ENCODE measurements at places on chromosomes 2 and 18.
A peak's percentile ranks its signal among the peaks of the same experiment; 100 is the strongest.

- DNase-seq, result no peak
Measured at GRCh38 chr18:37397814-37398213, 167.8 kb downstream of the CELF4 start.

GRCh38 chr18:6557770-6558248 lies 143.1 kb upstream of the L3MBTL4 start:
- DNase-seq, result no peak

- no peak for DNase-seq
Measured at GRCh38 chr2:144330951-144331673, 188.8 kb downstream of the ZEB2 start.

DNA sequence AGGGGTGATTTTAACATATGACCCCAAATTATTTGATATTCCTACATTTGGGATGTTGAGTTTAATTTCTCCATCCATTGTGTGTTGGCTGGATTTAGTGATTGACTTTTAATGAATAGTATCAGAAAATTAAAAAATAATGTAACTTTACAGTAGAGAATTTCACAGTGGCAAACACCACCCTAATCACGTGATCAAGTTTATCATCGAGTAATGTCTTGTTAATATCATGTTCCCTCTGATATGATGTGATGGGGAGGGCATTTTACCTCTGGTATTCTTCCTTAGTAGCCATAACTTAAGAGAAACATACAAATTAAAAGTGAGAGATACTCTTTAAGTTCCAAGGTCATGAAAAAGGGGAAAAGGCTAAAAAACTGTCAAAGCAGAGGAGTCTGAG lies 602.0 kb upstream of the CELF4 start:
- no peak for DNase-seq

- no peak for DNase-seq
Measured at GRCh38 chr18:50560681-50561629, 1.1 kb downstream of the MAPK4 start.

DNA sequence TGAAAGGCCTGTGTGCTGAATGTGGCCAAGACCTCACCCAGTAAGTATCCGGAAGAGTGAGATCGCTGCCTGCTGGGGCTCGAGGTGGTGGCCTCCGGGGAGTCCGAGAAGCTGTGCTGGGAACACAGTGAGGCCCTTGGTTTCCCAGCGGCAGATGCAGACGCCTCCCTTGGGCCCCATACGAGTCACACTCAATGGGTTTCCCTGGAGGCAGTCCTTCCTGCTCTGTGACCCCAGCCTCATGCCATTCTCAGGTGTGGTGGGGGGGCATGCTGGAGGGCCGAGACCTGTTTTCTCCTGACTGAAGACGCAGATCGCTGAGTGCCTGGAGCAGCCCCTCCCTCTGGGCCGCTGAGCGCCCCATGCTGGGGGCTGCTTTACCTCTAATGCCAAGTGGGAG lies 15.7 kb downstream of the CTDP1 start:
- no peak for DNase-seq

DNA sequence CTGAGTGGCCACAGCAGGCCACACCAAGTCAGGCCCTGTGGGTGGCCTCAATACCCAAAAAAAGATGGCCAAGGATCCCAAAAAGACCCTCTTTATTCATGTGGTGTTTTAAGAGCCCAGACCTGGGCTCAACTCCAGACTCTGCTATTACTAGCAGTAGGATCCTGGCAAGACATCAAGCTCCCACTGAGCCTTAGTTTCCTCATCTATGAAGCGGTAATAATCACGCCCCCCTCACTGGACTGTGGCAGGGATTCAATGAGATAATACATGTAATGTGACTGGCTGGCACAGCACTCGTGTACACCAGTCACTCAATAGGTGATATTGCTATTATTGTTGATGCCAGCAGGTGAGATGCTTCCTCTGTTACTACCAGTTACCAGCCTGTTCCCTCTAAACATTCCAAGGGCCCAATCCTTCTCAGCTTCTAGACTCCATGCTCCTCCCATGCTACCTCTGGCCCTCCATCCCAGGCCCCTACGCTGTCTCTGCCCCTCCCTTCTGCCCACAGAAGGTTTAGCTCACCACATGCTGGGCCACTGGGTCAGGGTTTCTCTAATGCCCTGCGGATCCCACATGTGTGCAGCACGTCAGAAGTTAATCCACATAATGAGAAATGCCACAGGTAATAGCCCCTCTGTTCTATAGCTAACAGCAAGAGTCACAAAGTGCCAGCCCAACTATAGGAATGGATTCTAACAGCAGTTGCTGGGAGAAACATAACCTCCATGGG lies 51.2 kb downstream of the SLC4A5 start:
- no peak for DNase-seq

DNA sequence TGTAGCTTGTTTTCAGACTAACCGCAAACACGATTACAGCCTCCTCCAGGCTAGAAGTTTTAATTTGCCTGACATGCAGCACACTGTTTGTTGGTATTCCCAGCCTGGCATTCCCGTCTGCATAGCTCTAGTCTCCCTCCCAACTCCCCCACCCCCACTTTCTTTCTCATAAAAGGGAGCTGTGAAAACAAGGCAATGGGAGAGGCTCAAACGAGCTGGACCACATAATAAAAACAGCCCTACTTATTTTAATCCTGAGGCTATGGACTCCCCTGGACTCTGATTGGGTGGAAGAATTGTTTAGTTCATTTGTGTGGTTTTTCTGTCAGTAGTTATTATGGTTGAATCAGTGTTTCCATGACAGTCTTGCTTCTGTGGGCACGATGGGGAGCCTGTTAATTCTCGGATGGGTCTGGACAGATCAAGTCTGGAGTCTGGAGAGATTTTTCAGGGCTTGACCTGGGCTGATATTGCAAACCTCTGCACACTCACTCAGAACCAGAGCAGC lies 1.2 kb downstream of the STON1 start:
- DNase-seq, result peak; percentile 77

DNA sequence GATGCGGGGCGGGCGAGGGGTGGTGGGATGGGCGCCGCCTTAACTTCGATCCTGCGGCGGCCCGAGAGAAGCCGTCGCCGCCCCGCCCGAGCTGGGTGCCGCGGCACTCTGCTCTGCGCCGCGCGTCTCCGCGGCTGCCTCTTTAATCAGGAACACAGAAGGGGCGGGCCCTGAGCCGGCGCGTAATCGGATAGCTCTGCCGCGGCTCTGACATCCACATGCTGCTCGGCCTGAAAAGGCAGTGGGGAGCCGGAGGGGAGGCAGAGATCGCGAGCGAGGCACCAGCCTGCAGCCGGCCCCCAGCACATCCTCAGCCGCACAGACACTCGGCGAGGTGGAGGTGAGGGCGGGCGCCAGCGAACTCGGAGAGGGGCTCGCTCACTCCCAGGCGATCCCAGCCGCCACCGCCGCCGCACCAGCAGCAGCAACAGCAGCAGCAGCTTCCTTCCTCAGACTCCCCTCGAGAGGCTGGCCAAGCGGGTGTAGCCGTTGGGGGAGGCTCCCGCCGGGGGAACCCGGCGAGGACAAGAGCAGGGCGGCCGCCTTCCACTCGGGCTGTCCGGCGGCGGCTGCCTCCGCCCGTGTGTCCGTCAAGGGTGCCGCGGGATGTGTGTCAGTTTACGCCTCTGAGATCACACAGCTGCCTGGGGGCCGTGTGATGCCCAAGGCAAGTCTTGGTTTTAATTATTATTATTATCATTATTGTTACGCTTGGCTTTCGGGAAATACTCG lies at the start of gene NRP2:
Gene NRP2, plus strand, starts transcription at position 263 of the 732 bp plus-strand sequence. CDS start 790 bp downstream, outside the sequence.
- DNase-seq, result peak; percentile 78

DNA sequence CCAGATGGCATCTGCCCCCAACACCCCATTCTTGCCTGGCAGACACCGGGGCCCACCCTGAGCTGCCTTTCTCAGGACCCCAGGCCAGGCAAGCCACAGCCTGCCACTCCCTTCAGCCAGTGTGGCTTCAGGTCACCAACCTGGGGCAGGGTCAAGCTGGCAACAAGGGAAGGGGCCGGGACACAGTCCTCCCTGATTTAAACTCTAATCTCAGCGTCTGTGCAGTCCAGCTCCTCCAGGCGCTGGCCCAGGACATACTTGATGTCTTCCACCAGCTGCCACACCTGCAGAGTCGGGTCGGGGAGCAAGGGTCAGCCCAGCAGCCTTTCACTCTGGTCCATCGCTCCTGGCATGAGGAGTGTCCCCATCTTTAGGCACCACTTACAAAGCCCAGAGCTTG lies 29.0 kb upstream of the ALPP start:
- DNase-seq, result no peak

DNA sequence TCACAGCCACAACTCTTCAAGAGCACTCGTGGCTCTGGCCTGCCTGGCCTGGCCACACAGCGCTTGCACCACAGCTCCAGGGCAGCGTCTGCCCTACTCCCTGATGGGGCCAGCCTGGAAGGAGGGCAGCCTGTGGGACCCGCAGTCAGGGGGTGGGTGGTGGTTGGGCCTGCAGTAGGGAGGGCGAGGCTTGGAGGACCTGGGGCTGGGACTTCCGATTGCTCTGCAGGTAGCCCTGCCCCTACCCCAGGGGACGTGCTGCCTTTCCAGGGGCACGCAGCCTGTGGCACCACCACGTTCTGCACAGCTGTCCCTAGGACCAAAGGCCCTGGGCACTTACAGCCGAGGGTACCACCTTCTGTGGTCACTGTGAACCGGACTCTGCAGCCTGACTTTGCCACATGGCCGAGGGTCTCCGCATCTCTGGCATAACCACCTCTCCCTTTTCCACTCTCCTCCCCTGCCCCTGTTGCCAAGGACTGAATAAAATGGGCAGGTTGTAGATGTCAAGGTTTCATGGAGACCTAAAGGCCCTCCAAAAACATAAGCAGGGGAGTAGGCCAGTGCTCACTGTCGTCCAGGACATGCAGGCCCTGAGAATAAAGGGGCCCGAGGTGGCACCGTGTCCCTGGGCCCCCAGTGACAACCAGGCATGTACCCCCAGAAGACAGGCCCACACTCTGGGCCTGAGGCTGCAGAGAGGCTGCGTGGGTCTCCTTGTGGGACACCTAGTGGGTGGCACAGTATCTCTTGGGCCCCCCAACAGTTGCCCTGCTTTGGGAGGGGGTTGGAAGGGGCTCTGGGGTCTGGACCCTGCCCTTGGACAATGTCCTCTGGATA lies 87.3 kb downstream of the INHBB start:
- no peak for DNase-seq
